CD4-positive, alpha-beta memory T cell (primary cell): ENCODE measurements at places on chromosomes 7 and 10. TPM values are rescaled to one million over a fixed set of nuclear protein-coding genes. Genes with fewer than 3 reads are reported as not detected.
A peak's percentile ranks its signal among the peaks of the same experiment; 100 is the strongest.

The PON1 gene
- total RNA-seq: not detected

GRCh38 chr7:135828604-135829003, 80.0 kb upstream of the FAM180A start:
- H3K27me3 ChIP-seq: no peaks in the 10 kb centered on the region
- no peak overlapping the region for H3K4me3 ChIP-seq
- DNase-seq: no peak
- H3K36me3 ChIP-seq: no peaks in the 10 kb centered on the region

DNA sequence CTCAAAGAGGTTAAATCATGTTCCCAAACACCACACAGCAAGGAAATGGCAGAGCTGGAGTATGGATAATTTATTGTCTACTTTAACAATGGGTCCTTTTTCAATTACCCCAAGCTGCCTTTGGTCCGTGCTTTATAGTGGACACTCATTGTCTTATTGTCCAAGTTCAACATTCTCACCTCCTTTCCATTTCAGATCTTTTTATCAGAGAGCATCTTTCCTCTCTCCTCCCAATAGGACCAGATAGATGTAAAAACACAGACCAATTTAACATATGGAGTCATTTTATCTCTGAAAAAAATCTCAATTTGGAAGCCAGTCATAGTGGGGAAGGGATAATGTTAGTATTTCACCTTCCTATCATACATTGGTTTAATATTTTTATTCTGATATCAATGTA, 83.5 kb upstream of the WAC start:
- no peaks in the 10 kb centered on the region for H3K36me3 ChIP-seq
- no peaks in the 10 kb centered on the region for H3K27me3 ChIP-seq
- H3K4me3 ChIP-seq: no peak overlapping the region
- H3K4me1 ChIP-seq: no peaks in the 10 kb centered on the region
- no peak for DNase-seq
- no peak overlapping the region for H3K27ac ChIP-seq

DNA sequence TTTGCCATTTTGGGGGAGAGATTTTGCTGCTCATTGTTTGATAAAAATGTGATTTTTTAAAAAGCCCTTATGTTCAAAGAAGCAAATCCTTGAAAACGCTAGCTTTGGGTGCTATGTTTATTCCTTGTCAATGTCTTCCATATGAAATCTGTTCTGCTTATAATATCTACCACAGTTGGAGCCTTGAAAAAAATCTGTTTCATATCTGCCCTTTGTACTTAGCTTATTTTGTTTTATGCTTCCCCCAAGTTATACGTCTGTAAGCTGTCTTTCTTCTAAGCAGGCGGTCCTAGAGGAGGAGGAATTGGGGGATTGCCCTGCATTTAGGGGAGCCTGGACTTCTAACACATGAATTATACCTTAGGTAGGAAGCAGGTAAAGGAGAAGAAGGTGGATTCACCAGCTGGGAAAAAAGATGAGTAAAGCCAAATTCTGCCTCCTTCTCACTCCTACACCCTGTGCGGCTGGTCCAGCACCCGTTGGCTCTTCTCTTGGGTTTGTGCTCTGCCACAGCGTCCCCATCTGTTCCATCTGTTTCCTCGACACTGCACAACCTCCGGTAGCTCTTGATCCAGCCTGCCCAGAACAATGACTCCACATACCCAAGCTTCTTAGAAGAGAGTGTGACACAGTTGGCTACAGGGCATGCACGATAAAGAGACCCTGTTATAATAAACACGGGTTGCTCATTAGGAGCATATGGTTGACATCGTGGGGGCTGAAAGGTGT, 31.9 kb upstream of the NEUROD6 start:
- H3K36me3 ChIP-seq: no peaks in the 10 kb centered on the region
- no peak overlapping the region for H3K27ac ChIP-seq
- no peaks in the 10 kb centered on the region for H3K4me1 ChIP-seq
- no peak for DNase-seq
- no peaks in the 10 kb centered on the region for H3K27me3 ChIP-seq

GRCh38 chr7:30139836-30140384, 5.1 kb downstream of the MTURN start:
- no peaks in the 10 kb centered on the region for H3K36me3 ChIP-seq
- no peak overlapping the region for H3K4me3 ChIP-seq
- peaks cover 9% of the 10 kb centered on the region for H3K4me1 ChIP-seq
- no peak overlapping the region for H3K27ac ChIP-seq

DNA sequence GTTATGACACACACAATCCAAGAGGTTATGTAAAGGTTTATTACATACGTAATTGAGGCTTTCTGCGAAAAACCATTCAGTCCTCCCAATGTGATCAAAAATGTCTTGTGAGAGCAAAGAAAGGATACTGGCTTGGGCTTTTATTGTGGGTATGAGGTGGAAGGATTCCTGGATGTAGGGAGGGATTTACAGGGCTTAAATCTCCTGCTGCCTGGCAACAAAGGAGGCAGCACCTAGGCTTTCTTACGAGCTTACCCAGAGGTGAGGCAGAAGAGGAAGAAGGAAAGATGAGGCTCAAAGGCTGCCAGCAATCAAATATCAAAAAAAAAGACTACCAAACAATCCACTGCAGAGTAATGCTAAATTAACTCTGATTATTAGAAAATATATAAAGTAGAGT, 1149.5 kb upstream of the POT1 start:
- no peak overlapping the region for H3K27ac ChIP-seq
- no peak for DNase-seq
- H3K4me3 ChIP-seq: no peak overlapping the region
- no peaks in the 10 kb centered on the region for H3K36me3 ChIP-seq
- no peaks in the 10 kb centered on the region for H3K4me1 ChIP-seq
- no peaks in the 10 kb centered on the region for H3K27me3 ChIP-seq

- no peak for DNase-seq
- peaks cover 9% of the 10 kb centered on the region for H3K4me1 ChIP-seq
- no peak overlapping the region for H3K4me3 ChIP-seq
Measured at GRCh38 chr7:84092207-84092606, 102.4 kb downstream of the SEMA3A start.

The NEURL1 gene
- total RNA-seq: 0.83 TPM

DNA sequence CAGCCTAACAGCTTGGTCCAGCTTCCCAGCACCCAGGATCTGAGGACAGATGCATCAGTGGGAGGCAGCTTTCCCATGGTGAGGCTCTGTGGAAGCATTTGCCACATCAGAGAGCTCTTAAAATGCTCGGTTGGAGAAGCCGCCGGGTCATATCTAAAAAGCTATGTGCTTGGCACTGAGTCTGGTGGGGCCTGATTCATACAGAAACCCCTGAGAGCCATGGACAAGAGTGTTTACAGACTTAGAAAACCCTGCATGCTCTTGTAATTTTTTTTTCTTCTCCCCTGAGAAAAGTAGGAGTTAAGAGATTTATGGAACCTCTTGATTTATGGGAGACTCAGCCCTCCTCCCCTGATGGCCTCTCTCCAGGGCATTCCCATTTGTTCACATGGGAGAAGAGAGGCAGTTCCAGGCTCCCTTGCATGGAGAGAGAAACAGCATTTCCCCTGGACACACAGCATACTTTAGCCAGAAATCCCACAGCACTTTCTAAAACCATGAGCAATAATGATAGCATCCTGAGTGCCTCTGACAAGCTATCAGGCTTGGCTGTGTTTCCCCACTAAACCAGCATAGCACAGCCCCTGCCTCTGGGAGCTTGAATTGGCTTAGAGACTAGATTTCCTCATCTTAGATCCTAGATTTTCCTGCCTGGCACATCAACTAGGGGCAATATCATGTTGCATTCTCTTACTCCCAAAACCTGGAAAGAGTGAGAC, 322.1 kb upstream of the AUTS2 start:
- no peak overlapping the region for H3K27ac ChIP-seq
- no peaks in the 10 kb centered on the region for H3K36me3 ChIP-seq
- H3K4me3 ChIP-seq: no peak overlapping the region
- no peaks in the 10 kb centered on the region for H3K27me3 ChIP-seq
- DNase-seq: no peak
- H3K4me1 ChIP-seq: no peaks in the 10 kb centered on the region

GRCh38 chr10:18619016-18619415, 32.4 kb downstream of the NSUN6 start:
- H3K36me3 ChIP-seq: no peaks in the 10 kb centered on the region
- no peak overlapping the region for H3K4me3 ChIP-seq
- no peaks in the 10 kb centered on the region for H3K4me1 ChIP-seq
- no peaks in the 10 kb centered on the region for H3K27me3 ChIP-seq

The TRIP6 gene
- total RNA-seq: 9.4 TPM

DNA sequence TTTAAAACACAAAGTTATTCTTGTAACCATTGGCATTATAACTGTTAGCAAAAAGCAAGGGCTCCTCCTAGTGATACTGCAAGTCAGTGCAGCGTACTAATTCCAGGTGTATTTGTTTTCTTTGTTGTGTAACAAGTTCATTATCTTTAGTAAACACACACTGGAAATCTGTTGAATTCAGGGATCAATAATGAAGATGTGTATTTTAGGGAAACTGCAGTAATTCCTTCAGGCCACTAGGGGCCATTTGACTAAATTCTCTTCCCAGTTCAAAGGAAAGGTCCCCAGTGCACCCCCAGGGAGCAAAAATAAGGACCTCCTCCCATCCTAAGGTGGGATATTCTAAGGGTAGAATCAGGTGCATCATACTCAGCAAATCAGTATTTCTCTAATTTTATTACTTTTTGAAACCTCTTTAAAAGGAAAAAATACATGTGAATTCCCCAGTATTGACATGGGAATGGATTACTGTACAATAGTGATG, 158.6 kb upstream of the LYZL1 start:
- no peaks in the 10 kb centered on the region for H3K4me1 ChIP-seq
- no peak for DNase-seq
- H3K27me3 ChIP-seq: no peaks in the 10 kb centered on the region
- H3K27ac ChIP-seq: no peak overlapping the region
- H3K4me3 ChIP-seq: no peak overlapping the region
- no peaks in the 10 kb centered on the region for H3K36me3 ChIP-seq

GRCh38 chr10:63766745-63767137, 245.5 kb downstream of the REEP3 start:
- no peaks in the 10 kb centered on the region for H3K27me3 ChIP-seq
- no peaks in the 10 kb centered on the region for H3K36me3 ChIP-seq
- DNase-seq: no peak
- H3K27ac ChIP-seq: no peak overlapping the region

GRCh38 chr10:79127151-79127961, 58.6 kb downstream of the ZMIZ1 start:
- no peak for DNase-seq
- no peaks in the 10 kb centered on the region for H3K27me3 ChIP-seq
- H3K4me1 ChIP-seq: no peaks in the 10 kb centered on the region

The GJD4 gene
- total RNA-seq: not detected

- H3K4me3 ChIP-seq: no peak overlapping the region
- peaks cover 6% of the 10 kb centered on the region for H3K27me3 ChIP-seq
- H3K4me1 ChIP-seq: peaks cover 5% of the 10 kb centered on the region
- no peak for DNase-seq
- no peaks in the 10 kb centered on the region for H3K36me3 ChIP-seq
- H3K27ac ChIP-seq: no peak overlapping the region
Measured at GRCh38 chr10:77920495-77920894, 6.1 kb downstream of the DLG5 start.

The ABHD11 gene
- total RNA-seq: 23.9 TPM

GRCh38 chr10:46094931-46095750, 49.1 kb upstream of the MSMB start:
- no peaks in the 10 kb centered on the region for H3K36me3 ChIP-seq
- H3K27me3 ChIP-seq: no peaks in the 10 kb centered on the region
- H3K4me3 ChIP-seq: peak overlapping the region; percentile 38
- no peak overlapping the region for H3K27ac ChIP-seq
- peaks cover 87% of the 10 kb centered on the region for H3K4me1 ChIP-seq
- DNase-seq: no peak

DNA sequence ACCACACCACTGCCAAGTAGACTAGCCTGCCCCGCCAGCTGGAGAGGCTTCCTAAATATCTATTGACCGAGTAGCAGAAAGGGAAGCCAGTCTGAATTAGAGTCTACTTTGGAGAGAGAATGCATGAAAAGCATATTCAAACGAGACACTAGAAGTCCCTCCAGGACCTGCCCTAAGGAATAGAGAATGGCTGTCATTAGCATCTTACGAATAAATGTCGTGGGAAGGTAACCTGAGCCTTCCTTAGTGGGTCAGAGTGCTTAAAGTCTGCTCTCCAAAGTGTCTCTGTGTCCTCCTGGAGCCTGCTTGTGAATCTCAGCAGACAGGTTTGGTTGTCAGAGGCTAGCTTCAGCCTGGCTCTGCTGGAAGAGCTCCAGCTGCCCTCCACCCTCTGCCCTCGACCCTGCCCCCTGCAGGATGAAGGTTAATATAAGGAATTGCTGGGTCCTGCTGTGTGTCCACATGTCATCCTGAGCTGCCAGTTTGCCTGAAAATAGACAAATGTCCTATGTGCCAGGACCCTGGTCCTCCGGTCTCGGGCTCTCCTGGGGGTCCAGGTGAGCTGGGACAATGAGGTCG, 33.4 kb downstream of the FAM241B start:
- H3K4me3 ChIP-seq: no peak overlapping the region
- H3K36me3 ChIP-seq: no peaks in the 10 kb centered on the region
- no peak overlapping the region for H3K27ac ChIP-seq
- H3K27me3 ChIP-seq: peaks cover 3% of the 10 kb centered on the region
- DNase-seq: no peak

DNA sequence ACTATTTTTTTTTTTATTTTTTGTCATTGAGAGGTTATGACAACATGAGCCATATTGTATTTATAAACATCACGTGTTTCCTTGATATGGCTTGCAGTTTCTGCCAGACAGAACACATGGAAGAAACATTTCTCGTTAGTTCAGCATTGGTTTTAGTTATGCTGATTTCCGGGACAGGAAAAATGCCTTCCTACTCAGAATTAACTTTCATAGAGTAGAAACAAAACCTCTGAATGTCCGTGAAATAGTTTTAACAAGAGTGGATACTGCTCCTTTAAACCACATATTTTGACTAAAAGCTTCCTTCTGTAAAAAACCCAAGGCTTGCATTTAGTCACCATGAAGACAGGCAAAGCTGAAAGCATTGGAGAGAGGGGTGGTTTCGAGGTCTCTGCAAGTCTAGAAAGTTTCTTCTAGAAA, 240.4 kb downstream of the KIAA1217 start:
- peaks cover 19% of the 10 kb centered on the region for H3K4me1 ChIP-seq
- no peak overlapping the region for H3K4me3 ChIP-seq
- no peaks in the 10 kb centered on the region for H3K27me3 ChIP-seq
- H3K27ac ChIP-seq: no peak overlapping the region
- H3K36me3 ChIP-seq: no peaks in the 10 kb centered on the region

The SPACDR gene
- 5.7 TPM for total RNA-seq
